ENCODE measurements at places on chromosomes 3 and 15.

GRCh38 chr3:65877160-65877559, 161.6 kb downstream of the MAGI1 start:
- no peak for DNase-seq

DNA sequence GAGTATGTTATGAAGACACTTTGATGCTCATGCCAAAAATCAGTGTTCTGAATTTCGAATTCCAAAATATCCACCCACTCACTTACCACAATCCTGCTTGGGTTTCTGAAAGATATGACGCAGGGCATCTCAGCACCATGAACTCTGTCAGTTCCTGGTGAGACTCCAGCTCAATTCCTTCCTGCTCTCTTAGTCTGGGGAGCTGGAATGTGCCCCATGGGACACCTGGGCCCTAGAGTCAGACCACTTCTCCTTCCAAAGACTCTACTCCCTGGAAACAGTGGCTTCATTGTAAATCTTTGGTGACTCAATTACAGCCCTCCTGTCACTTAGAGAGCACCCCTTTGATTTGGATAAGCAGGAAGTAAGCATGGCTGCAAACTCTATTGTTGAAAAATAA, 50.5 kb downstream of the CD86 start:
- no peak for DNase-seq

DNA sequence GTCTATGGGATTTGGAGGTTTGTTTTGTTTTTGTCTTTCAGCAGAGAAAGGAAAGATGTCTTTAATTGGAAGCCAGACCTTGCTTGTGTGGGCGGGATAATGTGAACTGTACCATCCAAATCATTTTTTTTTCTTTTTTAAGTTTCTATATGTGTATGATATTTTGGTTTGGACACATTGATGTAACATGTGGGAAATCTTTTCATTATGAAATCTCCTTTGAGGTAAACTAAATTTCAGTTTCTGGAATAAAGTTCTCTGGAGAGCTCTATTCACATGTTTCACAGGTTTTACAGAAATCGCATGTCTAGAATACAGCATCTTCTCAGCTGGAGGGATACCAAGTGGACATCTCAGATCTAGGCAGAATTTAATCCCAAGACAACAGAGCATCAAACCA, 451.5 kb upstream of the MDFIC2 start:
- no peak for DNase-seq

DNA sequence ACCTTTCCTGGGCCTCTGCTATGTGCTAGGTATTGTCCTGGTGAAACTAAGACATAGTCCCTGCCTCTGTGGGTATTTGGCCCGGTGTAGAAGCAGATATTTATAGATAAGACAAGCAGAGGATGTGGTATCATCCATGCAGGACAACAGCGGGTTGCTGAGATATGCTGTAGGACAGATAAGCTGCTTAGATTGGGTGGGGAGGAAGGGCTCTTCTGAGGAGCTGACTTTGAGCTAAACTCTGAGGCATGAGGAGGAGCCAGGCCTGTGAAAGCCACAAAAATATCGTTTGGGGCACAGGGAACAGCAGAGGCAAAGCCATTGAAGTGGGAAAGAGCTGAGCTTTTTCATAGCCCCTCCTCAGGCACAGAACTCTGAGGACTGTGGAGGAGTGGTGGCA, 492.5 kb upstream of the CFAP20DC start:
- DNase-seq: no peak

- DNase-seq: no peak
These were observed 7.4 kb upstream of the DLG1 start for GRCh38 chr3:197305854-197306253.

GRCh38 chr15:87312221-87312620, 944.3 kb downstream of the NTRK3 start:
- DNase-seq: no peak

DNA sequence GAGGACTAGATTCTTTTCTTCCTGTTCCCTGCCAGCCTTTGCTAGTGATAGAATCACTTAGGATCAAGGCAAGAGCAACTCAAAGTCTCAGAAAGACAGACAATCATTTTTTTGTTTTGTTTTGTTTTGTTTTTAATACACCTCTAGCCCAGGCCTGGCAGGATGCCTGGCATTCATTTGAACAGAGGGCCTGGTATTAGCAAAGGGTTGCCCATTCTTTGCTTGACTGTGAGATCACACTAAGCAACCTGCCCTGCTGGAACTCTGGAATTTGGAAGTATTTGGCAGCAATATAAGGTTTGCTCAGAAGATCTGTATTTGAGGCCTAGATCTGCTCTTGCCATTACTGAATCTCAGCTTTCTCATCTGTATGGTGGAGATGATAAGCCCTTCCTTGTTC, 21.8 kb upstream of the ATP13A5 start:
- DNase-seq: no peak

DNA sequence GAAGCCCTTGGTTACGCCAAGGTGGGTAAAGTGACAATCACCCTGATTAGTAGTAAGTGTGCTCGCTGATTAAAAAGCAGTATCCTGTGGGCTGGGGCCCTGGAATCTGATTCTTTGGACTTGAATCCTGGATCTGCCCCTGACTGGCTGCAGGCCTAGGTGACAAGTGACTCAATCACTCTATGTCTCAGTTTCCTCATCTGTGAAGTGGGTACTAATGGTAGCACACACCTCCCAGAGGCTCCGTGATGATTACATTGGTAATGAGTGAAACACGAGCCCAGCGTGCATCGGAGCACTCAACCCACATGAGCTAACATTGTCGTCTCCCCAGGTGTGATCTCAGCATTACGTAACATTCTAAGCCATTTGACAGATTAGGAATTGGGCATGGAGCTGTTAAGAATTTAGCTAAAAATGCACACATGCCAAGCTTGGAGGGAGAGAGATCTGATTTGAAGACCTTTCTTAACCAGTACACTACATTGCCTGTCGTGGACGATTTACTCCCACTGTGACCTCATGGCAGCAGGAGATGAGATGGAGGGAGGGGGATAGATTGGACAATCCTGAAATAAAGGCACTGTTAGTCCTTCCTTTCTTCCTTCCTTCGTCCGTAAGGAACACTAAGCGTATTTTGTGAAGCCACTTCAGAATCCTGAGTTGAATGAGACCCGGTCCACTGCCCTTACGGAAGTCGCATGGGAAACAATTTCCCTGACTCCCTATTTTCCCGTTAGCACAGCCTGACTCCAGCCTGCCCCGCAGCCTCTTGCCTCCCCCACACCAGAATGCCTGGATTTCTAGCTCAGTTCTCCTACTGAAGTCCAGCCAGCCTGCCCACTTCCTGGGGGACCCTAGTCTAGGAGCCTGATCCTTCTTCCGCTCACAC, 32.1 kb downstream of the MGLL start:
- DNase-seq: no peak

DNA sequence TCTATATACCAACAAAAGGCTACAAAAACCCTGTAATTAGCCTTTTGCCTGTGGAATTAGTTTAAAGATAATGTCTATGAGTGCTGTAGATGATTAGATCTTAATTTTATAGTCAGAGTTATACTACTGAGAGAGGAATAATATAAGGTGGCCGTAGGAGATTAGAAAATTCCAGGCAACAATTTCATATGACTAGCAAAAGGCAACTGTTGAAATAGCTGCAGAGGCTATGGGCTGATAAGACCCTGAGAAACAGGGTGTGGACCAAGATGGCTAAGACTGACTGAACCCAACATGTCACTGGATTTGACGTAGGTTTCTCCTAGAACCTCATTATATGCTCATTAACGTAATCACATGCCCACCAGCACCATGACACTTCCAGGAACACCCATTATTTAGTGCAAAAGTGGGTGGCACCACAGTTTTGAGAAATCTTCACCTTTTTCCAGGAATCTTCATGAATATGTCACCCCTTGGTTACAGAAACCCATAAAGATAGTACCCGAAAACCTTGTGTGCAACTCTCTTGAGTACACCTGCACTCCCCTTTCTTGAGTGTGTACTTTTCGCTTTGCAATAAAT, 29.1 kb upstream of the SCG3 start:
- DNase-seq: no peak

DNA sequence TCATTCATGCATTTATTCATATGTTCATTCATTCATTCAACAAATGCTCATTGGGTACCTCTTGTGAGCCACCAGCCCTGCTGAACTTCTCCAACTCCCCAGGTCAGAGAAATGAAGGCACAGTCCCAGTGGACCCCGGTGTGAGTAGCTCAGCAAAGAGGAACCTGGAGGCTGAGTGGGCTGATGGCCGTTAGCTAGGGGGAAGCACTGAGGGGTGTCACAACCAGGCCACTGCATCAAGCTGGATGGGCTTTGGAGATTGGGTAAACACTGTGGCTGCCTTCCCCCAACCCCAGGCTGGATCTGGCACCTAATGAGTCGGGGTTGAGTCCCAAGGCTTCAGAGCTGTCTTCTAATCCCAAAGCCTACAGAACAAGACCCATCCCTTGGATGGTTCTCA, 12.1 kb upstream of the ALAS1 start:
- DNase-seq: no peak

DNA sequence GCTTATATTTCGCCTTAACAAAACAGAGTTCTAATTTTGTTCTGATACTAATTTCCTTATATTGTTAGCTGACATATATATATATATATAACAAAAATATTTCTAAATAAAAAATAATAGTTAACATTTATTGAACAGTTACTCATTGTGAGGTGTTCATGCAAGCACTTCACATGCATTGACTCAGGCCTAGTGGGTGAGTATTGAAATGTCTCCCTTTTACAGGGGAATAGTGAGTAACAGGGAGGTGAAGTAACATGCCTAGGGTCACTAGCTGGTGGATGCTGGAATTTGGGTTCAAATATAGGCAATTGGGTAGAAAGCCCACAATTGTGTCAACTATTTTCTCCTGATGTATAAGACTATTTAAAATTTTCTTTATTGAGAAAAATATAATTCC, 102.6 kb upstream of the ZPLD1 start:
- no peak for DNase-seq

DNA sequence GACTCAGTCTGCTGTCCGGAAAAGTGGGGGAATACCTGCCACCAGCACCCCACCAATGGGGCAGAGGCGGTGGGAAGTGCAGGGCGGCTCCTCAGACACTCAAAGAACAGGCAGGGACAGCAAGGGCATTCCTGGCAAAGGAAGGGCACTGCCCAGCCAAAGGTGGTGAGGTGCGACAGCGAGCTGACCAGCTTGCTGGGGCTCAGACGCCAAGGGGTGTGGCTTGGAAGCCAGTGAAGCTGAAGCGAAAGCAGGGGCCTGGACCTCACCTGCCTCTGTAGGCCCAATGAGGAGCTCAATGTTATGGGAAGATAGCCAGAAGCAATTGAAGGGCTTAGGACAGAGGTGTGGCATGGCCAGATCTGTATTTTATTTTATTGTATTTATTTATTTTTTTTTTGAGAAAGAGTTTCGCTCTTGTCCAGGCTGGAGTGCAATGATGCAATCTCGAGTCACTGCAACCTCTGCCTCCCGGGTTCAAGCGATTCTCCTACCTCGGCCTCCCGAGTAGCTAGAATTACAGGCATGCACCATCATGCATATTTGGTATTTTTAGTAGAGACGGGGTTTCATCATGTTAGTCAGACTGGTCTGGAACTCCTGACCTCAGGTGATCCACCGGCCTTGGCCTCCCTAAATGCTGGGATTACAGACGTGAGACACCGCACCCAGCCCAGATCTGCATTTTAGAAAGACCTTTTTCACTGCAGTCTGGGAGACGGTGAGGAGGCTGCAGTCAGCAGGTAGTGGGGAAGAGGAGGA, 4.4 kb upstream of the LMAN1L start:
- DNase-seq: no peak

DNA sequence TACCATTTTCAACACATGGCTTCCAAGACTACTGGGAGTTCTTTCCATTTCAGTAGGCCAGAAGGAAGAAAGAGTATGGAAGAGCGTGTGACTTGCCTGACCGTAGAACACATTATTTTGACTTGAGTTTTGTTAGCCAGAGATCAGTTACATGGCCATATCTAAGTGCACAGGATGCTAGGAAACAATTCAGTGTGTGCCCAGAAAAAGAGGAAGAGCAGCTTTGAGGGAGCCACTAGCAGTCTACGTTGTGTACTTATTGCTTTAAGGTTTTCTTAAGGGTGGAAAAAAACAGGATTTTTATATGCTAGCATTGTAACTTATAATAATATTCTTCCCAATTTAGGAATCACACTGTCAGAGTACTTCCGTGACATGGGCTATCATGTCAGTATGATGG, 44.1 kb upstream of the GRAMD1C start:
- DNase-seq: no peak

GRCh38 chr15:81502439-81502838, 128.4 kb upstream of the TMC3 start:
- no peak for DNase-seq

Data from stimulated activated CD8-positive, alpha-beta memory T cell treated with anti-CD3 and anti-CD28 coated beads, Interleukin-4, amount 100 ng/mL, for 48 hours (primary cell).